ENCODE measurements at places on chromosomes 4 and X. TPM values are rescaled to one million over a fixed set of nuclear protein-coding genes. Genes with fewer than 3 reads are reported as not detected.

DNA sequence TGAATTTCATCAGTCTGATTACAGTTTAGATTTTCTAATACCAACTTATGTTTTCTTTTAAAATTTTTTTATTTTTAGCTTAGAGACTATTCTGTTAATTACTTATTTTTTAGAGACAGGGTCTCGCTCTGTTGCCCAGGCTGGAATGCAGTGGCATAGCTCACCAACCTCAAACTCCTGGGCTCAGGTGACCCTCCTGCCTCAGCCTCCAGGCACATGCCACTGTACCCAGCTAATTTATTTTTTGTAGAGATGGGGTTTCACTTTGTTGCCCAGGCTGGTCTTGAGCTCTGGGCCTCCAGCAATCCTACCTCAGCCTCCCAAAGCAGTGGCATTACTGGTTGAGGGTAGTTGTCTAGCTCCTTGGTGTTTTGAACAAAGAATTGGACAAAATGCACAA lies 102.0 kb downstream of the KLHL8 start:
- no peak for DNase-seq

DNA sequence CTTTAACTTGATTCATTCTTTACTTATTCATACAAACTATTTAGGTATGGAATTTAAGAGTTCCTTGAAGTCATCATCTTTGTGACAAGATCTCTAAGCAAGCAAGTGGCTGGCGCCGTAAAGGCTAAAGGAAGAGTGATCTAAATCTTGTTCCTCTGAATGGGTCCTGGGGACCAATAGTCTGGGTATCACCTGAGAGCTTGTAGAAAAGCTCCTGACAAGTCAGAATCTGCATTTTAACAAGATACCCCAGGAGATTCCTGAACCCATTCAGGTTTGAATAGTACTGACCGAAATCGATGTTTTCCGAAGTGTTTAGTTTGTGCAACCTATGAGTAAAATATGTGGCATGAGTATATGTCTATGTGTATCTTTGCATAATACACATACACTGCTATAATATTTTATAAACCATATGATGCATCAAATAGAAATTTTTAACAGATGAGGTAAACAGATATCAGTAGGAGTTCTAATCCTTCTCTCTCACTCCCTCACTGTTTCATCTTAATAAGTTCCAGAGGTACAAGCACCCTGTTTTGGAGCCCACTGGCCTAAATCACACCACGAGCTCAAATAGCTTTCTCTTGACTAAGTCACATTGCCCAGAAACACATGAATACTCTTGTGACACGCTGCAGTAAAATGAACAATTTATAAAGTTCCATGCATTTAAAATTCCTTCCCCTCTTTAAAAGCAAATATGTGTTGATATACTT lies 170.0 kb downstream of the RELL1 start:
- no peak for DNase-seq

GRCh38 chr4:5892323-5893003 lies 423 bp downstream of the CRMP1 start:
- no peak for DNase-seq

DNA sequence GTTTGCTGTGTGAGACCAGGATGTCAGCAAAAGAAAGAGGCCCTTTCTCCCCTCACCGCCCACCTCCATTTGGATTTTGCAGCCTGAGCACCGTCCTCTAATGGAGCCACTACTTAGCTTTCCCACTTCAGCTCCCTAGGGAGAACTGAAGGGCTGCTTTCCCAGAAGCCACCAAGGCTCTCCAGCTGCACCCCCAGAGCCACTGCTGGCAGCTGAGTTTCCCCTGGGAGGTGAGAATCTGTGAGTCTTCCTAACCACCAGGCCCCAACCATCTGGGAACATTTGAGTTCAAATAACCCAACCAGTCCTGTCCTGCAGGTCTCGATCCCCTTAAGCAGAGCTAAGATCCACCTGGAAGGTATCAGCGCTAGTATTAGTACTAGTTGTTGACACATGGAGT lies 173.1 kb upstream of the USP9X start:
- no peak for DNase-seq

GRCh38 chr4:113899271-113900070 lies 80.0 kb downstream of the ARSJ start:
- DNase-seq: no peak

Gene TLR10
- 0.27 TPM for polyA plus RNA-seq

Gene HMGB3
- polyA plus RNA-seq: 64.3 TPM

Data from muscle of arm (tissue), 14 donors.